H9 (cell line): ENCODE measurements at places on chromosomes 12 and 14. TPM values are rescaled to one million over a fixed set of nuclear protein-coding genes. Genes with fewer than 3 reads are reported as not detected.

GRCh38 chr12:99706736-99707473, 59.4 kb downstream of the GARIN6 start:
- no peak for DNase-seq

The GNB3 gene
- total RNA-seq, result 17.3 and 20.0 TPM in 2 replicates

The ETFBKMT gene
- total RNA-seq, result 0.81 and 1.4 TPM in 2 replicates

DNA sequence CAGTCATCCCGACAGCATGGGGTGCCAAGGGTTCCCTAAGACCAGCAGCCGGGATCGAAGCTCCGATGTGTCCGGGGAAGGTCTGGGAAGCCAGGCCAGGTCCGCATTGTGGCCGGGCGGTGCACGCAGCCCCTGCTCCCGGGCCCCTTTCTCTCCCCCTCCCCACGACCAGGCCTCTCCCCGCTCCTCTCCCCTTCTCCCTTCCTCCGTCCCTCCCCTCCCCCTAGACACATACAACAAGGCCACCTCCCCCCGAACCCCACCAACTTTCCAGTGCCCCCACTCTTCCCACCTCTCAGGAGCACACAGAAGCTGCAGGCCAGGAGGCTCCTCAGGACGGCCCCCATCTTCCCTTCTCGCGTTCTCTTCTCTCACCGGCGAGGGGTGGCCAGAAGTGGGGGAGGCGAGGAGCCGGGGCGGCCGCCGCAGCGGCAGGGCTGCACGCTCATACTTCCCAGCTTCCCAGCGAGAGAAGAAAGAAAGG, 413 bp downstream of the LRP6 start:
- DNase-seq, result no peak

The SLC38A4 gene
- 0.96 and 1.1 TPM in 2 replicates for total RNA-seq

DNA sequence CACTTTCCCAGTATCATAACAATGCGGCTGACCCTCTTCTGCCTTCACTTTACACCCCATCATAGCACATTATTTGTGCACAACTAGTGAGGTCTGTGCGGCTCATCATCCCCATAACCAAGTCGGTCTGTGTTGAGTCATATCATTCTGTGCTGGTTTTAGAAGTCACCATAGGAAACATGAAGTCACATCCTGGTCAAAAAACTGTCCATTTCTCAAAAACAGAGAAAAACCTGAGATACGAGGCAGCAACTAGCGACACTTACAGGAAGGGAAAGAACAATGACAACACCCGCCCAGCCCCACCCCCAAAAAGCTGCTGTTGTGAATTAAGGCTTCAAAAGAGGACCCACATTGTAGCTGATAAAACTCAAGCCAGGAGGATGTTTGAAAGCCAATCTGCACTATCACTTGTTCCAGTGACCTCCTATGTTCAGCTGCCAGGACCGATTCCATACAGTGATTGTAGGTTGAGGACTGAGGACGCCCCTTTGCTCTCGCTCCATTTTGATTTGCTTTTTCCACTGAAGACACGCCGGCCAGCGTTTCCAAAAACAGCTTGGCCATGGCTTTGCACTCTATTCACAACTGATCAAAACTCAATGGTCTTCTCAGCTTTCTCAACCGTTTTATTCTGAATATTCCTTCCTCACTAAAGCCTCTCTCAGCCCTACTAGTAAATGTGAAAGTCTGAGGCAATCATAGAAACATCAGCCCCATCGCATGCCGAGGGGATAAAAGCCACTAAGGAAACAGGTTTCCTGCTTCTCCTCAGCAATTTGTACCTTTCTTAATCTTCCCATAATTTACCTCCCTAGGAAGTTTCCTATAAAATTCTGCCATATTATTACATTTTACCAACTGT, 87.5 kb downstream of the DUSP16 start:
- no peak for DNase-seq

The REP15 gene
- total RNA-seq, result 0.20 and 1.3 TPM in 2 replicates

DNA sequence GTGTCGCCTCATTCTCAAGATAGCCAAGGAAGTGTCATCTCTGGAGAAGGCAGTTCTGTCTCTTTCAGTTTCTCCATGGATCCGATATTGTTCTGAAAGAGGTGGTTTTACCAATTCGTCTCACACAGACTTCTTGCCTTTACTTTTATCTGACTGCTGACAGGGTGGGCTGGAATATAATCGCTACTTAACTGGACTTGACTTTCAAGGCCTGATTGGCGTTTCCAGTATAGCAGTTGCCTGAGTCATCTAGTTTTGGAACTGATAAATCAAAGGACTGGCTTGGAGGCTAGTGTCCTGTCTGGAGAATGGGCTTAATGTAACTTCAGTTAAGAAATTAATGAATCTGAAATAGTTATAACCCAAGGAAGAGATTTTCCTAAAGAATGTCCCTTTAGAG, 21.6 kb downstream of the PRKCH start:
- no peak for DNase-seq

DNA sequence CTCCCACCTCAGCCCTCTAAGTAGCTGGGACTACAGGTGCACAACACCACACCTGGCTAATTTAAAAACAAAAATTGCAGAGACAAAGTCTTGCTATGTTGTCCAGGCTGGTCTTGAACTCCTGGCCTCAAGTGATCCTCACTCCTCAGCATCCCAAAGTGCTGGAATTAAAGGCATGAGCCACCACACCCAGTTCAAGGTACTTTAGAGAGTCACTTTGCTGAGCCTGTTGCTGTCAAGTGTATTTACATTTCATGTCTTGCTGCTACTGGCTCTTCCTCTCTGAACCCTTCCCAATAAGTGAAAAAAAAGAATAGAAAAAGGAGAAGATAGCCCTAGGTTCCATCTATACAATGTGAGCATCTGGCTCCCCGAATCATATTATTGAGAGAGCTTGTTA, 38.4 kb downstream of the SLCO1A2 start:
- no peak for DNase-seq

- no peak for DNase-seq
These were observed 287.1 kb upstream of the SRRM4 start for GRCh38 chr12:118694128-118694775.

GRCh38 chr12:57215668-57216013, 953 bp upstream of the NXPH4 start:
- DNase-seq, result no peak

The CACNA2D4 gene
- 0.61 and 0.79 TPM in 2 replicates for total RNA-seq

The KTN1 gene
- total RNA-seq, result 122 and 128 TPM in 2 replicates

GRCh38 chr12:3705354-3705675, 47.6 kb downstream of the CRACR2A start:
- DNase-seq, result no peak

GRCh38 chr12:4607056-4607455, 41.8 kb downstream of the AKAP3 start:
- no peak for DNase-seq

DNA sequence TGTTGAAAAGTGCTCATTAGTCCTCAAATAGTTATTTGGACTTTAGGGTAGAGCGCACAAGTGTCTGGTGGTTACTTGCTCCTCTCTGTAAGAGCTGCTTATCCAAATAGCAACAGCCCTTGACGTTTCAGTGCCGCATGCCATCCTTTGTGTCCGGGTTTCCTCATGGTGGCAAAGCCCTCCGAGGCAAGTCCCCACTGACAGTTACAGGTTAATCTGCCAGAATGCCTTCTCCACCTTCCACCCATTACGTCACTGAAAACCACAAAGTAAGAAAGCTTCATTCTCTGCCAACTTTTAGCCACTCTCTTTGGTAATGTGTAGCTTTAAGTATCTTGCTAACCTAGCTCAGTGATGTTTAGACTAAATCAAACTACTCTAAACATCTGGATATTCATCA, 78.6 kb downstream of the POLR3B start:
- DNase-seq, result no peak

DNA sequence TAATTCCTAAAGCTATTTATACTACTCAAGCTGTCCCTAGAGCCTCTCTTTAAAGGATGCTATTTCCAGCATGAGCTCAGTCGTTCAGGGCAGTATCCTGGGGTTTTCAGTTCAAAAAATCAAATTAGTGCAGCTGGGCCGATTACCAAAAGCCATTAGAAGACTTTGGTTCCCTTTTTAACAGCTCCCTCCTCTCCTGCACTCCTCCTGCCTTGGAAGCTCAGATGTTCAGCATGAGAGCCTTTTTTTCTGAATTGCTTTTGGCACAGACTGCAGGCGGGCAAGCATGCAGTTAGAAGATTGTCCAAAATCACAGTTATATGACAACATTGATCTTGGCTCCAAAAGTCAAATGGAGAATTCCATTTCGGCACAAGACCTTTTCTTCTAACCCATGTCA, 179.6 kb downstream of the SLC35F4 start:
- no peak for DNase-seq

DNA sequence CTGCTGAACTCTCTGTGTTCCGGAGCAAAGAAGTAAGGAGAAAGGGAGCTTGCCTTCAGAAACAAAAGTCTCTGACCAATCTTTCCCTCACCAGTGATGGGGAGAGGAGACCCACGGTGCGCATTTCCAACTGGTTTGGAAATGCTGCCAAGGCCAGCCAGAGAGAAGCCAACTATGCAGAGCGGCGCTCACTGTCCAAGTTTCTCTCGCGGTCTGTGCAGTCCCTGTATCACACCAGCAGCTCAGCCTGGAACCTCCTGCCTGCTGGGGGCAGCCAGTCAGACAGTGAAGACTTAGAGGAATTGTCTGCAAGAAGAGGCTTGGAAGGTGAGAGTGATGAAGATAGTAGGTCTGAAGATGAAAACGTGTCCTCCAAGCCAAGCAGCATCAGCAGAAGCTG, 206.2 kb downstream of the NAV3 start:
- DNase-seq, result no peak

GRCh38 chr14:80172375-80173051, 38.8 kb downstream of the DIO2 start:
- DNase-seq, result no peak

- DNase-seq, result no peak
These were observed 19.8 kb downstream of the MYRFL start for GRCh38 chr12:69844836-69845235.

DNA sequence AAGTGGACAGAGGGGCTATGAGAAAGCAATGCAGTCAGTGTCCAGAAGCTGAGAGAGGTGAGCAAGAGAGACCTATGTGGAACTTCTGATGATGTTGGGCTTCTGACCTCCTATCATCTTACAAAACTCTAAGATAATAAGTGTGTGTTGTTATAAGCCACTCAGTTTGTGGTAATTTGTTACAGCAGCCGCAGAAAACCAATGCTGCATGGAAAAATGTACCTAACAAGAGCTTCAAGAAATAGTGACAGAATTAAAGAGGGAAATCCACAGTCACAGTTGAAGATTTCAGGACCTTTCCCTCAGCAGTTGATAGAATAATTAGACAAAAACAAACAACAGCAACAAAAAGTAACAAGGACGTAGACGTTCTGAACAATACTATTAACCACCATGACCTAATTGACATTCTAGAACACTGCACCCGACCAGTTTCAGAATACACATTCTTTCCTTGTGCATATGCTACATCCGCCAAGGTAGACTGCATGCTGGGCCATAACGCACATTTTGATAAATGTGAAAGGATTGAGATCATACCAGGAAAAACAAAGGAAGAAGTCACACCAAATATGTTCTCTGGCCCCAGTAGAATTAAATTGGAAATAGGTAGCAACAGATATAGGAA, 1.8 kb upstream of the EVL start:
- no peak for DNase-seq

The YAF2 gene
- total RNA-seq, result 1.9 and 2.7 TPM in 2 replicates

- no peak for DNase-seq
These were observed 15.0 kb downstream of the PMCH start for GRCh38 chr12:102182635-102183034.

The TCL1B gene
- total RNA-seq, result 3.6 and 3.8 TPM in 2 replicates

- no peak for DNase-seq
These were observed 829.5 kb upstream of the MDGA2 start for GRCh38 chr14:48504921-48505320.

DNA sequence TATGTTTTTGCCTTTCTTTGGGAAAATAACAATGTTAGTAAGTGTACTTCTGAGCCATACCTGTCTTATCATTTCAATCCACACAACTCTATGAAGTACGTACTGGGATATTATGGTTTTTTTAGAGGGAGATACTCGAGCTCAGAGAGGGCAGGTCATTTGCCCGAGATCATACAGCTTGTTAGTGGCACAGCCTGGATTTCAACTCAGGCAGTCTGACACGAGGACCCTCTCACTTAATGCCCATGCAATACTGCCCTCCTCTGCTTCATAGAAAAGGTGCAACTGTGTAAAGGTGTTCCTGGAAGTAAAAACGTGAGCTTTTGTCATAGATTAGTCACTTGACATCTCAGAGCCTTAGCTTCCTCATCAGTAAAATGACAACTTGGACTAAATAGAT, 128.0 kb downstream of the NDUFA12 start:
- DNase-seq, result peak; percentile 66

The KLHL33 gene
- 0.04 TPM in 2 replicates for total RNA-seq

DNA sequence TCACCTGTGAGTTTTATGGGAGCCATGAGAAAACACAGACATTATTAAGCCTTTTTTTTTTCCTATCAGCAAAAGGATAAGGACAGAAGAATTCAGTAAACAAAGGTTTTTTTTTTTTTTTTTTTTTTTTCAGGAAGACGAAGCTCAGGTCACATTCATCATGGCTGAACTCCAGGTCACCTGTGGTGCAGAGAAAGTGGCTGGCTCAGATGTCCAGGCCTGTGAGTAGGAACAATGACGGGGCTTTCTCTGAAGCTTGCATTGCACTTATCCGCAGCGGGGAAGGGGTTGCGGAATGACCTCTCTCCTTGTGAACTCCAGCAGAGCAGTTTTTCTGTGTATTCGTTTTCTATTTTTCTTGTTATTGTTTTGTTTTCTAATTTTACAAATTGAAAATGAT, 759.6 kb upstream of the TMEM132C start:
- DNase-seq, result no peak

DNA sequence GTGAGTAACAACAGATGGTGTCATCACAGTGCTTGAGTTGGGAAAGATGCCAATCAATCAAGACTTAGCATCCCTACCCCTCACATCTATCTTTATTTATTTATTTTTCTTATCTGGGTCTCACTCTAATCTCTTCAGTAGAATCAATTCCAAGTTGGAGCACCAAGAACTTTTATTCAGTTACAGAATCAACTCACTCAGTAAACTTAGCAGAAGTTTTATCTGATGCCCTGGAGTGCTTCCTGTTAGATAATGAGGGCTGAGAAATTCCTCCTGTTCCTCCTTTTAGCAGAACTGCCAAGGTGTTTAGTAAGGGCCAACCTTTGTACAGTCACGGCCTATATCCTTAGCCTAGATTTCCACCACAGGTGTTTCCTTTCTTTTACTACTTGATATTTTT, 11.3 kb upstream of the SLC5A8 start:
- DNase-seq, result no peak

The KLRK1 gene
- not detected in 2 replicates for total RNA-seq

- no peak for DNase-seq
These were observed 21.9 kb upstream of the PPP2R5C start for GRCh38 chr14:101739446-101740141.

The SNAPC1 gene
- total RNA-seq, result 6.8 and 7.1 TPM in 2 replicates

- no peak for DNase-seq
These were observed 570.1 kb downstream of the VRK1 start for GRCh38 chr14:97367278-97367677.

- no peak for DNase-seq
These were observed 81.8 kb downstream of the TSPAN9 start for GRCh38 chr12:3158851-3159465.

GRCh38 chr12:58761308-58761707, 159.0 kb downstream of the LRIG3 start:
- DNase-seq, result no peak
